ENCODE measurements at places on chromosomes 1 and 21.
A peak's percentile ranks its signal among the peaks of the same experiment; 100 is the strongest.

GRCh38 chr1:15440357-15440756 is 2.1 kb downstream of the CTRC start:
- H3K36me3 ChIP-seq, result no peaks in the 10 kb centered on the region
- H3K27ac ChIP-seq, result no peak overlapping the region
- no peaks in the 10 kb centered on the region for H3K27me3 ChIP-seq
- no peaks in the 10 kb centered on the region for H3K4me1 ChIP-seq
- DNase-seq, result no peak

DNA sequence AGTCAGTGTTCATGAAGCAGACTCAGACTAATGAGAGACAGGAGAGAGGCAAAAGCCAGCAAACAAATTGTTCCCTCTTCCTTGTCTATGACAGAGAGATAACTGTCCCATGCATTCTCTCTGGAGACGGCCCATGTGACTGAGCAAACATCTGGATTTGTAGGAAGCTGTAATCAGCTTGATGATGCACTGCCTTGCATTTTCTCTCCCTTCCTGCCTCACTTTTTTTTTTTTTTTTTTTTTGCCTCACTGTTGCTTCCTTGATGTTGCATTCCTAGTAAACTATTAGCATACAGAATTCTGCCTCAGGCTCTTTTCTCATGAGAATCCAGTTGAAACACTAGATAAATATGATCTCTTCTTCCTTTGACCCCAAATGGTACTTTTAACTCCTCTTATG is 134.5 kb downstream of the HHIPL2 start:
- no peaks in the 10 kb centered on the region for H3K27me3 ChIP-seq
- peaks cover 28% of the 10 kb centered on the region for H3K4me1 ChIP-seq
- no peaks in the 10 kb centered on the region for H3K36me3 ChIP-seq
- H3K27ac ChIP-seq, result no peak overlapping the region

- H3K27ac ChIP-seq, result peak overlapping the region; percentile 67
- DNase-seq, result no peak
- H3K27me3 ChIP-seq, result no peaks in the 10 kb centered on the region
- peak overlapping the region; percentile 26 for H3K4me3 ChIP-seq
- peaks cover 46% of the 10 kb centered on the region for H3K4me1 ChIP-seq
- no peaks in the 10 kb centered on the region for H3K36me3 ChIP-seq
Measured at GRCh38 chr1:25990251-25990650, 7.6 kb downstream of the PAFAH2 start.

GRCh38 chr1:59295618-59296017 is 1.3 kb upstream of the FGGY start:
- H3K27me3 ChIP-seq, result no peaks in the 10 kb centered on the region
- no peak overlapping the region for H3K27ac ChIP-seq

DNA sequence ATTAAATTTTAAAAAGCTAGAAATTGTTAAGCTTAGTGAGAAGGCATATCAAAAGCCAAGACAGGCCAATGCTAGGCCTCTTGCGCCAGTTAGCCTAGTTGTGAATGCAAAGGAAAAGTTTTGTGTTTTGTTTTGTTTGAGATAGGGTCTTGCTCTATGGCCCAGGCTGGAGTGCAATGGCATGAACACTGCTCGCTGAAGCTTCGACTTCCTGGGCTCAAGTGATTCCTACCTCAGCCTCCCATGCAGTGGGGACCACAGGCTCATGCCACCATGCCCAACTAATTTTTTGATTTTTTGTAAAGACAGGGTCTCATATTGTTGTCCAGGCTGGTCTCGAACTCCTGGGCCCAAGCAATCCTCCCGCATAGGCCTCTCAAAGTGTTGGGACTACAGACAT is 40.3 kb downstream of the TRIM33 start:
- peaks cover 45% of the 10 kb centered on the region for H3K4me1 ChIP-seq
- no peaks in the 10 kb centered on the region for H3K36me3 ChIP-seq
- no peak for DNase-seq
- no peak overlapping the region for H3K27ac ChIP-seq

- H3K27me3 ChIP-seq, result no peaks in the 10 kb centered on the region
- H3K4me3 ChIP-seq, result no peak overlapping the region
- no peaks in the 10 kb centered on the region for H3K36me3 ChIP-seq
- H3K27ac ChIP-seq, result no peak overlapping the region
- no peak for DNase-seq
- no peaks in the 10 kb centered on the region for H3K4me1 ChIP-seq
Measured at GRCh38 chr1:62068416-62068843, 126.2 kb upstream of the L1TD1 start.

DNA sequence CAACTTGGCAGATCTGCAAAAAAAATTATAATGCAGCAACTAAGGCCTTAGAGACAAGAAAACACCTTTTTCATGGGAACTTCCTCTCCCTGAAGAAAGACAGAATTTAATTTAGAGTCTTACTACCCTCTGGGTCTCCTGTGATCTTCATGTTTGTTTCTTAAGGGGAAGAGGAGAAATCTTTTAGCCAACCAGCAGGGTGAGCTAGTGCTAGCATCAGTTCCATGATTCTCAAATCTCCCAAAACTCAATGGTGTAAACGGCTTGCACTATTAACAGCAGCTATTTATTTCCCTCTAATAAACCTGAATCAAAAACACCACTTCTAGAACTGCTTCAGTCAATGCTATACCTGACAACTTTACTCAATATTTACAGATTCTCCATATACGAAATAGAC is 3.8 kb downstream of the ZNF644 start:
- H3K27ac ChIP-seq, result no peak overlapping the region
- H3K27me3 ChIP-seq, result no peaks in the 10 kb centered on the region
- H3K4me1 ChIP-seq, result peaks cover 81% of the 10 kb centered on the region
- DNase-seq, result peak; percentile 14
- no peak overlapping the region for H3K4me3 ChIP-seq
- H3K36me3 ChIP-seq, result no peaks in the 10 kb centered on the region

GRCh38 chr1:173415490-173415889 is 61.6 kb upstream of the PRDX6 start:
- peaks cover 11% of the 10 kb centered on the region for H3K4me1 ChIP-seq
- no peak for DNase-seq
- H3K36me3 ChIP-seq, result peaks cover 5% of the 10 kb centered on the region
- no peaks in the 10 kb centered on the region for H3K27me3 ChIP-seq
- no peak overlapping the region for H3K4me3 ChIP-seq

DNA sequence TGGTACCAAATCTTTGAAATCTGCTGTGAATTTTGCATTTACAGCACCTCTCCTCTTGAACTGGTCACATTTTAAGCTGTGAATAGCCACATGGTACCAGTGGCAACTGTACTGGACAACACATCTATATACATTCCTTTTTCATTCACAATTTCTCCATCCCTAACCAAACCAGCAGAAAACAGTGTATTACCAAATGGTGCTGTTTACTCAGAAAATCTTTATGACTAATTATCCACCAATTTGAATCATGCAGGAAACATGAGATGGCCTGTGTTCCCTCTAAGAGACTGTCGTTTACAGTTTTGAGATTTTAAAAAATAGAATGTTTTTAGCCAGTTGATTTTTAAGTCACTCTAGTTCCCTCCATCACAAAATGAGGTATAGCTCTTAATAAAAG is 17.6 kb upstream of the CCT8 start:
- H3K27me3 ChIP-seq, result no peaks in the 10 kb centered on the region
- no peak overlapping the region for H3K27ac ChIP-seq
- no peak for DNase-seq
- H3K4me3 ChIP-seq, result no peak overlapping the region
- no peaks in the 10 kb centered on the region for H3K4me1 ChIP-seq
- no peaks in the 10 kb centered on the region for H3K36me3 ChIP-seq

GRCh38 chr1:92544756-92545165 is 58.0 kb upstream of the GFI1 start:
- H3K4me1 ChIP-seq, result no peaks in the 10 kb centered on the region
- no peaks in the 10 kb centered on the region for H3K27me3 ChIP-seq
- no peak for DNase-seq
- no peak overlapping the region for H3K4me3 ChIP-seq
- H3K36me3 ChIP-seq, result no peaks in the 10 kb centered on the region

Data from CD4-positive, alpha-beta memory T cell (primary cell).